ENCODE measurements at places on chromosomes 13 and 19.

- DNase-seq = no peak
Observed at GRCh38 chr13:112446867-112447266, 70.7 kb downstream of the SPACA7 start.

DNA sequence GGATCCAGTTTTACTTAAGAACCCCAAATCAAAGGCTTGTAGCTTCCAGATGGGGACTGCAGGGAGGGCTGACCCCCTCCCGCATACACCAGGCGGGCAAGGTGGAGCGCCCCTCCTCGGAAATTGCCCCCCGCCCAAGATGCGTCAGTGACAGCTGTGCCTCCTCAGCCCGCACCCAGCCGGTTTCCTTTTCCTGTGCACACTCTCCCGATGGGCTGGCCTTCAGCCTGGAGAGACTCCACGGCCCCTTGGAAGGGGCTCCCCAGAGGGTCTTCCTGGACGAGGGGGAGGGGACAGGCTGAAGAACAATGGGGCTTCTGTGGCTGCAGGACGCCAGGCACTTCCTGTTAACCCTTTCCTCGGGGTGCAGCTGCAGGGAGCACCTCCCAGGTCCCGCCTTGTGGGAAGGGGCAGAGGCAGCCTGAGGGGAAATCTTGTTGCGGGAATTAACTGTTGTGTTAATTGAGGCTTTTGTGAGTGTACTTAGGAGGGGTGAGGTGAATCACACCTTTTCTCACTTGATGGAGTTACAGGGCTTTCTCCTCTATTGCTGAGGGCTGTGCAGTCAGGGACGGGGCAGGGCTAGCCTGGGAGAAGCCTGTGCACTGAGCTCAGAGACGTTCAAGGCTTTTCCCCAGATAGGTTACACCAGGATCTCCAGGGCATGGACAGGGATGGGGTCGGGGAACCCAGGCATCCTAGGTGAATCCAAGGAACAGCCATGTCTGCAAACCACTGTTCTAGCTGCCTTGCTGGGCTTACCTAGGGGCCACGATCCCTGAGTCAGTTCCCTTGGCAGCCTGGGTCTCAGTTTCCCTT is 14.3 kb downstream of the IER2 start:
- DNase-seq = peak; percentile 77

DNA sequence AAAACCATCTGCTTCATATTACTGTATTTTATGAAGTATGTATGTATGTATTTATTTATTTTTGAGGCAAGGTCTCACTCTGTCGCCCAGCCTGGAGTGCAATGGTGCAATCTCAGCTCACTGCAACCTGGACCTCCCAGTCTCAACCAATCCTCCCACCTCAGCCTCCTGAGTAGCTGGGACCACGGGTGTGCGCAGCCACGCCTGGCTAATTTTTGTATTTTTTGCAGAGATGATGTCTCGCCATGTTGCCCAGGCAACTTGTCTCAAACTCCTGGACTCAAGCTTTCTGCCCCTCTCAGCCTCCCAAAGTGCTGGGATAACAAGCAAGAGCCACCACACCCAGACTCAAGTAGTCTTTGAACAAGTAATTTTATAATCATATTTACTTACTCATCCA is 5.5 kb downstream of the KATNAL1 start:
- DNase-seq = no peak

GRCh38 chr13:66171920-66172319 is 1058.2 kb downstream of the PCDH9 start:
- no peak for DNase-seq

DNA sequence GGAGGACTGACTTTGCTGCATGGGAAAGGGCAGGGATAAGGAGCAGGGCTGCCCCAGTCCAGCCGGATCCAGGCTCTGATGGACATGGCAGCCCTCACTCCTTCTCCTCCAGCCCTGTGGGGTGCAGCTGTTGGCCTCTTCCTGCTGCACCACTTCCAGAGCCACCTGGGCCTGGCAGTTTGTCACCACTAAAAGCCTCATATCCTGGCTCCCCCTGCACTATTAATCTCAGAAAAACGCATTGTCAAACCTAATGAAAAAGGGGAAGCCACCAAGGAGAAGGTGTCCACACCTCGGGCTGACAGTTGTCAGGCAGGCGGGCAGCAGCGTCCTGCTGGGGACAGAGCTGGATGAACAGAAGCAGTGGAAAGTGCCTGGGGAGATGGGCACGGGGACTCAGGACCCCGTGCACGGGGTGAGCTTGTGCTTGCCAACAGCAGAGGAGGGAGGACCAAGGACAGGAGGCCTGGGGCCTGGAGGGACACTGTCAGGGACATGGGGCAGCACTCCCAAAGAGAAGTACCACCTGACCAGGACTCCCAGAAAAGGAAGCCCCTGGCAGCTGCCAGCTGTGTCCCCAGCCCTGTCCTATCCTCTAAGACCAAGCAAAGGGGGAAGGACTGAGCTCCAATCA is 151.1 kb upstream of the TSHZ3 start:
- no peak for DNase-seq

DNA sequence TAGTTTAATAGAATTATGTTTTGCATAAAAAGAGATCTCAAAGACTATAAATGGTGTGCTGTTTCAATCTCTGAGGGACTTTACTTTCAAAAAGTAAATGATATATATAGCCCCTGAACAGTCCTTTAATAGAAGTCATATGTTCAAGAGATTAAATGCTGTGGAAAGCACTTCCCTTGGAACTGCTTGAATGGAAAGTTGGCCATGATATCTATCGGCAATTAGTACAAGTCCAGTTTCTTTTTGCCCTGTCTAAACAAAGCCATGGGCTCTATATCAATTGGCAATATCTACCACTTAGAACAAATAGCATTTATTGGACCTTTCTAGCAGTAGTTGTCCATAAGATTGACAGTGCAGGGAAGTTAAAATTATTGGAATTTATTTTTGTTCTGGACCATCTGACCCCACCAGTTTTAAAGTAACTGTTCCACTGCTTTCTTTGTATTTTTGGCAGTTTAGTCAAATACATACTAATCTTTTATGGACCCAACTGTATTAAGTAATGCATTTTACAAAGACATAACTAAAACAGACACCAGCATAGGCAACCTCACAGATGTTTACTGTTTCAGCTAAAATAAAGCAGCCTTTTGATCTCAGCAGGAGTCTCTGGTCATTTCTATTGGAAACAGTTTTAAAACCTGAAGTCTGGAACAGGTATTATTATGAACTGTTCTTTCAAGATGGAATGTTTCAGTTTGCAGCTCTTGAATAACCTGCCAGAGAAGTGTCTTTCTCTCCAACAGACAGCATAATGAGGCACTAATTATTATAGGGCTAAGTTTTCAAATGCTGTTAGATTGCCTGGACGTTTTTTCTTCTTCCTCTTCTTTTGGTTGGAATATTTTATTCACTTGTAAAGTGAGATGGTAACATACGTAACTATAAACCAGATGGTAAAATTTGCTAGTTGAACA is 282.6 kb downstream of the DCLK1 start:
- no peak for DNase-seq

GRCh38 chr13:22103046-22104027 is 432.5 kb downstream of the FGF9 start:
- no peak for DNase-seq

GRCh38 chr19:52923778-52924593 is 758 bp upstream of the ZNF888 start:
- DNase-seq = no peak

GRCh38 chr19:39738814-39739213 is 985 bp upstream of the CLC start:
- no peak for DNase-seq

DNA sequence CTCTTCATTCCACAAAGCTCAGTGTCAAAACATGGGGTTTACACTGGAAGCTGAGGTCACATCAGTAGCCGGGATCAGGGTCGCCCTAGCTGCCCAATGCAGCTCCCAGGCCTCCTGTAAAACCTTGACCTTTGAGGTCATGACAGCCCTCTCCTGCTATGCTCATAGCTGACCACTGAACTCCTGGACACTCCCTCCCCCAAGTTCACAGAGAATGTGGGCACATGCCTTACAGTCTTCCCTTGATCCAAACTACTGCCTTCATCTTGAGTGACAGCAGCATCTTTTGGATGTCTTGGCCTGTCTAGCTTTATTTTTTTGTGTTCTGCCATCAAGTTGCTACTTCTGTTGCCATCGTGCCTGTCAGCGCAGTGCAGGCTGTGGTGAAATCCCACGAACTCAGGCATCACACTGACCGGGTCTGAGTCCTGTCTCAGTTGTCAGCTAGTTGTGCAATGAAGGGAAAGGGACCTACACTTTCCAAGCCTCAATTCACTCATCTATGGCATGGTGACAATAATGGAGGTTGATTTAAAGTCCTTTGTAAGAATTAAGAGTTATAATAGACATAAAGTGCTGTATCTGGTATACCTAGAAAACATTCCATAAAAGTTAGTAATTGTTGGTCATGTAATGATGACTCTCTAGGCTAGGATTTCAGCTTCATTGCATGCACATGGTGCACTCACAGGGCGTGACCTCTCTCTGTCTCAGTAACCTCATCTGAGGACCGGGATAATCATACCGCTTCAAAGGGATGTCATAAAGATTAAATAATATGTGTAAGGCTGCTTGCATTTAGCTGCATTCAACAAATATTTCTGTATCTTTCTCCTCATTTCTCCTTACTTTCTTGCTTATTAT is 16.4 kb upstream of the ALOX5AP start:
- no peak for DNase-seq

DNA sequence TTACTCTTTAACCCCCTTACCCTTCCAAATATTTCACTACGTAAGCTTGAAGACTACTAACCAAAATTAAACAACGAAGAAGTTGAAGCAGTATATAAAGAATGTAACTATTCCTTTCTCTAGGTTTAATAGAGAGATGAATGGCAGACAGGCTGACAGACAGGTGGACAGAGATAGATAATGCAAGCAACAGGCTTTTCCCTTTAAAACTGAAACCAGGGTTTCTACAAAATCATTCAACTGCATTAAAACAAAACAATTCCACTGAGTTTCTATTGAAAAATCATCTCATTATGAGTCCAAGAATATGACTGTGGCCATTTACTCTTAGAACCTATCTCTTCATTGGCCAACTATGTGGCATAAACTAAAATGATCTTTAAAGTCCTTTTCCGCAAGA is 15.2 kb downstream of the LNX2 start:
- DNase-seq = no peak

DNA sequence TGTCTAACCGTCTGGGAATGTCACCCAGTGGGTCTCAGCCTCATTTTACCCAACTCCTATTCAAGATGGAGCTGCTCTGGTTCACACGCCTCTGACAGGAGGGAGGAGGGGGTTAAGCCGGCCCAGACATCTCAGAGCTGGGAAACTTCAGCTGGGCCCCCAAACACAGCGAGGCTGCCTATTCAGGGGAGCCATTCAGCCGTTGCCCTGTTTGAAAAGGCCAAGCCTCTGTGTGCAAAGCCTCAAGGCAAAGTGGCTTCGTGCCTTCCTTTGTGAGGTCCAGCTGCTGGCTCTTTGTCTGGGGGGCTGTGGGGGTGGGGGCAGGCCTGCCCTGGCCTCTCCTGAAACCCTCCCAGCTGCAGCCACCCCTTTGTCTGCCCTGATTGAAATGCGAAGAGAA is 147.4 kb downstream of the PTPRS start:
- DNase-seq = no peak

- DNase-seq = no peak
Observed at GRCh38 chr19:736125-736524, 14.8 kb upstream of the MISP start.

DNA sequence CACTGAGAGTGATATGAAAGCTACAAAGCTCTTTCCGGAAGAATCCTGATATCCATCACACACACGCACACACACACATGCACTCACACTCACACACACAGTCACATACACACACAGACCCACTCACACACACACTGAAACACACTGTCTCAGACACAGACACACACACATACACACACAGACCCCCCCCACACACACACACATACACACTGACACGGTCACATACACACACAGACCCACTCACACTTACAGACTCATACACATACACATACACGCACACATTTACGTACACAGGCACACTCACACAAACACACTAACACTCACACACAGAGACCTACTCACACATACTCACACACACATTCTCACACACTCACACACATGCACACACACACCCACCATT is 58.6 kb downstream of the LIG4 start:
- DNase-seq = no peak

DNA sequence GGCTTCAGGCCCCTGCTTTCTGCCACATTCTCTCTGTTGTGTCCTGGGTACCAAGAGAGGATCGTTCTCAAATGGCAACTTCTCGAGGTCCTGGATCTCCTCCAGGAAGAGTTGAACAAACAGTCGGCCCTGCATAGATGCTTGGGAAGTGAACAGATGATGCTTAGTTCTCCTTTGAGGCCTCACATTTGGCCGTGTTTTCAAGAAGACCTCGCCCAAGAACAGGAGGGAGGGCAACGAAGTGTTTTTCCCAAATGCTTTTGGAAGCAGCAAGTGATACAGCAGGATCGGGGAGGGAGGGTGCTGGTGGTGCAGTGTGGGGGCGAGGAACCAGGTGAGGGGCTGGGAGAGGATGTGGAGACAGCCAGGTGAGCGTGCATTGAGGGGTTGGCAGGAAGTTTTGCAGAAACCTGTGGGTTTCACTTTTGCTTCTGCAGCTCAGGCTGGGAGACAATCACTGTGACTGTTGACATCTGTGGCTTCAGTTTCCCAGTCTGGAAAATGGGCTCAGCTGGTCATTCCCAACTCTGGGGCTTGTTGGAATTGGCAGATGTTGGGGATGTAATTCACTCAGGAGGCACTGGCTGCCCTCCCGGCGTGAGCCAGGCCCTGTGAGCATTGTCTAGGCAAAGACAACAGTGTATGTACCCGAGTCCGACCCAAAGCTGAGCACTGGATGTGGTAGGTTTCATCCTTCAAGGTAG is 21.6 kb downstream of the MAST3 start:
- DNase-seq = no peak

- no peak for DNase-seq
Observed at GRCh38 chr19:14561847-14562351, 10.0 kb downstream of the NDUFB7 start.

- no peak for DNase-seq
Observed at GRCh38 chr13:37919329-37919880, 49.8 kb upstream of the TRPC4 start.

GRCh38 chr19:34503531-34504272 is 22.1 kb downstream of the WTIP start:
- DNase-seq = no peak

DNA sequence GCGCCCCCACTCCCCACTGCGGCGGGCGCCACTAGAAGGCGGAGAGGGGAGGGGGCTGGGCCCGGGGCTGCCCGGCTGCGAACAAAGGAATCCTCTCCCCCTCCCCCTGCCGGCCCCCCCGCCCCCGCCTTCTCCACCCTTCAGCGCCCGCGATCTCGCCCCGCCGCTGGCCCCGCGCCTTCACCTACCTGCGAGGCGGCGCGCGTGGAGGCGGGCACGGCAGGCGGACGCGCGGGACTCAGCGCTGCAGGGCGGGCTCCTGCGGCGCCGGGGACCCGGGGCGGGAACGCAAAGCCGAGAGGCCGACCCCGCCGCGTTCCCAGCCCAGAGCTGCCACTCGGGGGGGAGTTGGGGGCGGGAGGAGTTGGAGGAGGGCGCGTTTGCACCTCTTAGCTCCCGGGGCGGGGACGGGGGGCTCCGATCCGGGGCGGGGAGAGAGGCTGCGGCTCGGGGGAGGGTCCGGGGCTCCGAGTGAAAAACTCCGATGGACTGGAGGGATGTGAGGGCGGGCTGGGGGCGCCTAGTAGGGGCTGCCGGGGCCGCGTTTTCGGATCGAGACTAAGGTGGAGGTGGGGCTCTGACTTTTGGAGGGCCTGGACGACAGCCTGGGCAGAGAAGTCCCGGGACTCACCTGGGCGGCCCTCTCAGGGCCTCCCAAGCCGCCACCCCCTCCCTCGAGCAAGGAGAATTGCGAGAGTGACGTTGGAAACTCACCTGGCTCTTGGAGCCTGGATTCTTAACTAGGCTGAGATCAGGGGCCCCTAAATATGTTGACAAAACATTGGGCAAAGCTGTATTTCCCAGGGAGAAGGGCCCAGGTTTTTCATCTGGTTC is at the start of gene FBN3:
FBN3 (minus strand) TSS at position 332 of the 834 bp plus-strand sequence. CDS start 2,112 bp downstream, outside the sequence.
- DNase-seq = no peak

Data from COLO829 (cell line).